ENCODE measurements at places on chromosomes 6 and 20.

DNA sequence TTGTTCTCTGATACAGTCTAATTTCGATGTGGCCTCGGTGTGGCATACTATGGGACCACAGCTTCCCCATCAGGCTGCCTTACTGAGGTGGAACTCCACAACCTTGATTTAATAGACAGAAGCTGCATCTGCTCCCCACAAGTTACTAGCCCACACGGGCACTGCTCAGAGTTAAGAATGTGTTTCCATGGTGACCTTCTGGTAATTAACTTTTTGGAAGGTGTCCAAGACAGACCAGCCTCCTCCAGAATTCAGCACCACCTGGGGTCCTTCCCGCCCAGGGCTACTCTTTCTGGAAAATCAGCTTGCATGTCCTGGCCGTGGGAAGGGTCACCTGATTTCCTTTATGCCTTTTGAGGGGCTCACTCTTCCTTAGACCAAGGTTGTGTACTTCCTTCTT is 48.7 kb upstream of the CDH4 start:
- no peak for DNase-seq

- no peak for DNase-seq
These were observed 12.1 kb upstream of the EYS start for GRCh38 chr6:65719101-65719500.

DNA sequence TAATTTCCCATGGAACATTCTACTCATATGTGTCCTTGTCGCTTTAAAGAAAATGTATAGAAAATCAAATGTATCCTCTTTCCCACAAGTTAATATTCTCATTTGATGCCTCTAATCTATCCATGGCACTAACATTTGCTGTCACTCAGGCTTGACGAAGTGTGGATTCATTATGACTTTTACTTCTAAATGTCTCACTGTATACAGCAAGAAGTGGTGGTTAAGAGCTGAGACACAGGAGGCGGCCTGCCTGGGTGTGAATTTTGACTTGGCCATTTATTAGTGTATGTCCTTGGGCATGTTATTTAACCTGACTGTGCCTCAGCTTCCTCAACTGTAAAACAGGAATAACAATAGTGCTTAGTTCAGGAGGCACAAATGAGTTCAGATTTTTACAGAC is 70.0 kb downstream of the TRMT6 start:
- no peak for DNase-seq

DNA sequence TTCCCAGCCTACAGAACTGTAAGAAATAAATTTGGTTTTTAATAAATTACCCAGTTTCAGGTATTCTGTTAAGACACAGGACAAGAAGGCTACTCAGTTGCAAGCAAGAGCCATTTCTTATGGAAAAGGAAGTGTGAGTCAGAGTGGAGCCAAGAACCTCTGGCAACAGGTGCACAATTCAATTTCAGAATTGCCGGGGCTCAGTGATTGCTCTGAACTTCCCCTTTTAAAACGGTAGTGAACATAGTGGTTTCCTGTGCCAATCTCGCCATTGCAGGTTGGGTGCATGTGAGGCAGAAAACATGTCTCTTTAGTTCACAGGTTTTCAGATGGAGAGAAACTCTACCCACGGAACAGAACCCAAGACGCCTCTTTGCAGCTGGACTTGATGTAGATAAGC is 16.4 kb downstream of the PIGT start:
- no peak for DNase-seq

DNA sequence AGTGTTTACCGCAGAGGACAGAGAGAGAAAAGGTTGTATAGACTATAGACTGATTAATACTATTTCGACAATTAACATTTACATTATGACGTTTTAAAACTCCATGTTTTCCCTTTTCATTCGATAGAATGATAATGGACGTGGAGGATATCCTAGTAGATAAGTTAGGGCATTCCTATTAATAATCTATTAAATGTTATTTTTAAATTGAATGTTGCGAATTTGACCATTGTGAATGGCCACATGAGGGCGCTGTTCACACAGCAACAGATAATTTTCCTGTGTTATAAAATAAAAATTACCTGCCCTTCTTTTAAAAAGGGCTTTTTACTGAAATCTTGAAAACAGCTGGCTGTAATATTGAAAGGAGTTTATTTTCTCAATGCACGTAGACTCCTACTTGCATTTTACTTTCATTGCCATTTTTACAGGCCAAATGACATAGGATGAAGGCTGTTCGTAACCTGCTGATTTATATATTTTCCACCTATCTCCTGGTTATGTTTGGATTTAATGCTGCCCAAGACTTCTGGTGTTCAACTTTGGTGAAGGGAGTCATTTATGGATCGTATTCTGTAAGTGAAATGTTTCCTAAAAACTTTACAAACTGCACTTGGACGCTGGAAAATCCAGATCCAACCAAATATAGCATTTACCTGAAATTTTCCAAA is 3.3 kb downstream of the ADGRB3 start:
- DNase-seq = no peak

DNA sequence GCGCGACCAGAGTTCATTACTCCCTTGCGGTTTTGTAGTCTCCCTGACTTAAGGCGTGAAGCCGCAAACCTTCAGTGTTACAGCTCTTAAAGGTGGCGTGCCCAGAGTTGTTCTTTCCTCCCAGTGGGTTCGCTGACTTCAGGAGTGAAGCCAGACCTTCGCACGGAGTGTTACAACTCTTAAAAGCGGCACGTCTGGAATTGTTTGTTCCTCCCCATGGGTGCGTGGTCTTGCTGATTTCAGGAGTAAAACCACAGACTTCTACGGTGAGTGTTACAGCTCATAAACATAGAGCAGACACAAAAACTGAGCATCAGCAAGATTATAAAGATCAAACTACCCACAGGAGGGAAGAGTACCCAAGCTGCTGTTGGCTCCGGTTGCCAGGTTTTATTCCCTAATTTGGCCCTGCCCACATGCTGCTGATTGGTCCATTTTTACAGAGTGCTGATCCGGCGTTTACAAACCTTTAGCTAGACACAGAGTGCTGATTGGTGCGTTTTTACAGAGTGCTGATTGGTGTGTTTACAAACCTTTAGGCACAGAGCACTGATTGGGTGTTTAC is 10.4 kb downstream of the TMEM14C start:
- DNase-seq = no peak

GRCh38 chr6:163226836-163227485 is 187.6 kb upstream of the QKI start:
- no peak for DNase-seq

GRCh38 chr6:28648035-28648877 is 122.6 kb downstream of the GPX5 start:
- no peak for DNase-seq

- DNase-seq = no peak
These were observed 84.2 kb downstream of the TRERF1 start for GRCh38 chr6:42367353-42368011.

GRCh38 chr6:69578361-69578890 is 218.4 kb downstream of the LMBRD1 start:
- no peak for DNase-seq

DNA sequence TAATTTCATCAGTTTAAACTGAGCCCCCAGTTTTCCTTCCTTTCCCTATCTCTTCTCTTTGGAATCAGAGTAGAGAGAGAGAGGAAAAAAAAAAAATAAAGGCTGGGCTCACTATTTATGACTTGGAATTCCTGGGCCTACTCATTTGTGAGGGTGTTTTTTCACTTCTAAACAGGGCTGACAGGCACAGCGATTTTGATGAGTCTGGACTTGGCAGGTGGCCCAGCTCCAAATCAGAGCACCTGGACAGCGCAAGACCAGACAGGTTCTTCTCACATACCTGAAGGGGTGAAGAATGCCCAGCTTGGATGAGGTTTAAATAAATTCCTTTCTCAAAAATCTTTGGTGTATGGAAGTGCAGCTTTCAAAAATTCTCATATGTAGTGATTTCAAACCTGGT is 122.2 kb downstream of the KIF13A start:
- DNase-seq = no peak

GRCh38 chr6:160871320-160871719 is 120.2 kb upstream of the MAP3K4 start:
- no peak for DNase-seq

DNA sequence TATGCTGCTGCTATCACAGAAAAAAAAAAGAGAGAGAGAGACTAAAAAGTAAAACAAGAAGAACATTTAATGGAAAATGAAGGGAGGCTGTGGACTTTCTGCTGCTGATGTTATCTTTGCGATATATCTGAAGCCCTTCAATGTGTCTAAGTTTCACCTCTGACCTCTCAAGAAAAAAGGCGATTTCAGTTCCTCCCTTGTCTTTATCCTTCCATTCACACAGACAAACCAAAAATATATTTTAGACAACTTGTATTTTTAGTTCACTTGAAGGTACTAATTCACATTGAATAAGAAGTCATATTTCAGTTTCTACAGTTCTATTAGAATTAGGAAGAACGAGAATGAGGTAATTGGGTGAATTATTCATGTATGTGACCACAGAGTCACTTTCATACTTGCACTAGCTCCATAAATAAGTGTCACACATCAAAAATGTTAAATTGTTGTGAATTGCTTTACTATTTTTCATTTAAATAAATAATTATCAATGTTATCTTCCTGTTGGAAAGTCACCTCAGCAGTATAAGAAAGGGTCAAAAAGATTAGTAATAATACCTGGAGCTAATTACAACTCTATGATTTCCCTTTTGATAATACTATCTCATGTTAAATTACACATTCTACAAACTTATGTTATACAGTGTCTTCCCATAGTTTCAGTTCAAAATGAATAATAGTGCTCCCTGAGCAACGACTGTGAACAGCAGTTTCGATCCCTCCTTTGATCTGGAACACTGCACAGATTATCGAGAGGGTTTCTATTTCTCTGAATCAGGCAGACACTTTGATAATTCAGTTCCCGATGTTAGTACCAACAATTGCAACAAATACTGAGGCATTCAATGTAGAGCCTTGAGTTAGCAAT is 85.2 kb upstream of the PLCB4 start:
- DNase-seq = no peak

DNA sequence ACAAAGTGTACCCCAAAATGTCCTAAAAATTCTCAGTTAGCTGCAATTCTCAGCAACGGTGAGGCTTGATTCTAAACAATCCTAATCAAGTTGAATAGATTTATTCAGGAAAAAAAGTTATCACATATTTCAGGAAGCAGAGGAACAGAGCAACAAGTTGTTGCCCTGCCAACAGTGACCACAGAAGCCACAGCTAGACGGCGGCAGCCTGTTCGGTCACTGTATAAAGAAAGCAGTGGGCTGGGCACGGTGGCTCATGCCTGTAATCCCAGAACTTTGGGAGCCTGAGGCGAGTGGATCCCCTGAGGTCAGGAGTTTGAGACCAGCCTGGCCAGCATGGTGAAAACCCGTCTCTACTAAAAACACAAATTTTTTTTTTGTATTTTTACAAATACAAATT is 171.2 kb upstream of the BMP5 start:
- no peak for DNase-seq
